Osteoblast (primary cell): ENCODE measurements at places on chromosomes 3 and 15. TPM values are rescaled to one million over a fixed set of nuclear protein-coding genes. Genes with fewer than 3 reads are reported as not detected.

Gene CLN6
- total RNA-seq, result 15.2 and 20.3 TPM in 2 replicates

Gene TMEM62
- 17.7 and 25.6 TPM in 2 replicates for total RNA-seq

Gene SMCO1
- total RNA-seq, result not detected in 2 replicates

Gene TNNC1
- 0.29 and 0.36 TPM in 2 replicates for total RNA-seq

Gene TRAT1
- not detected in 2 replicates for total RNA-seq

Gene FETUB
- not detected in 2 replicates for total RNA-seq

Gene APOD
- total RNA-seq, result 0.88 and 1.4 TPM in 2 replicates

Gene RETNLB
- total RNA-seq, result not detected in 2 replicates

Gene THOC7
- 34.8 and 42.3 TPM in 2 replicates for total RNA-seq

Gene PSMD6
- 76.7 and 77.5 TPM in 2 replicates for total RNA-seq

GRCh38 chr3:70358978-70359580 is 46.6 kb upstream of the MDFIC2 start:
- H3K4me1 ChIP-seq, result no peaks in the 10 kb centered on the region
- no peak overlapping the region for H3K27ac ChIP-seq
- no peak for DNase-seq
- no peaks in the 10 kb centered on the region for H3K36me3 ChIP-seq
- H3K27me3 ChIP-seq, result no peaks in the 10 kb centered on the region

- peak overlapping the region; percentile 32 for H3K27ac ChIP-seq
- H3K27me3 ChIP-seq, result peaks cover 3% of the 10 kb centered on the region
- peak overlapping the region; percentile 23 for H3K4me3 ChIP-seq
- no peak for DNase-seq
Observed at GRCh38 chr15:70327856-70328678, 230.3 kb upstream of the TLE3 start.

DNA sequence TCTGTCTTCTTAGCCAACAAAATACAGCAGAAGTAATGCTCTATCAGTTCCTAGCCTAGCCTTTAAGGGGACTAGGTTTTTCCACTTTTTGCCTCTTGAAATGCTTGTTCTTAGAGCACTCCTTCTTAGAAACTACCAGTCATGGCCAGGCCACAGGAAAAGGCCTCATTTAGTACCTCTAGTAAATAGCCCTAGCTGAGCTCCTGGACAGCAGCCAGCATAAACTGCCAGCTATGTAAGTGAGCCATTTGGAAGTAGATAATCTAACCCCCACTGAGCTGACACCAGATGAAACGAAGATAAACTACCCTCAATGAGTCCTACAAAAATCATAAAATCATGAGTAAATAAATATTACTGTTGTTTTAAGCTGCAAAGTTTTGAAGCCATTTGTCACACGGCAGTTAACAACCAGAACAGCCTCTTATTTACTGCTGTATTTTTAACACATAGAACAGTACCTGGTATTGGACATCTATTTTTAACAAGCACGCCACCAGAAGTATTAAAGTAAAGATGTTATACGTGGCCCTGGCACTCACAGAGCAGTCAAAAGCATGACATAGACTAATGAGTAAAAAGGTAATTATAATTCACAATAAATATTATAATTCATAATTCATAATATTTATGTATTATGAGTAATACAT is 12.0 kb downstream of the TBC1D5 start:
- H3K4me3 ChIP-seq, result no peak overlapping the region
- peaks cover 3% of the 10 kb centered on the region for H3K4me1 ChIP-seq
- H3K27me3 ChIP-seq, result no peaks in the 10 kb centered on the region
- no peak for DNase-seq

GRCh38 chr15:31276596-31277298 is 49.9 kb upstream of the KLF13 start:
- no peak overlapping the region for H3K4me3 ChIP-seq
- peak; percentile 59 for DNase-seq
- peaks cover 7% of the 10 kb centered on the region for H3K4me1 ChIP-seq
- no peak overlapping the region for H3K27ac ChIP-seq
- H3K27me3 ChIP-seq, result no peaks in the 10 kb centered on the region
- no peaks in the 10 kb centered on the region for H3K36me3 ChIP-seq

- peaks cover 37% of the 10 kb centered on the region for H3K4me1 ChIP-seq
- peaks cover 16% of the 10 kb centered on the region for H3K36me3 ChIP-seq
- H3K27me3 ChIP-seq, result no peaks in the 10 kb centered on the region
- peak overlapping the region; percentile 98 for H3K27ac ChIP-seq
- peak; percentile 89 for DNase-seq
Observed at GRCh38 chr3:55487381-55488241, 505 bp upstream of the WNT5A start.

GRCh38 chr3:184822654-184823053 is 10.7 kb downstream of the VPS8 start:
- no peak for DNase-seq
- no peak overlapping the region for H3K4me3 ChIP-seq
- no peaks in the 10 kb centered on the region for H3K4me1 ChIP-seq
- no peak overlapping the region for H3K27ac ChIP-seq
- H3K36me3 ChIP-seq, result peaks cover 2% of the 10 kb centered on the region

DNA sequence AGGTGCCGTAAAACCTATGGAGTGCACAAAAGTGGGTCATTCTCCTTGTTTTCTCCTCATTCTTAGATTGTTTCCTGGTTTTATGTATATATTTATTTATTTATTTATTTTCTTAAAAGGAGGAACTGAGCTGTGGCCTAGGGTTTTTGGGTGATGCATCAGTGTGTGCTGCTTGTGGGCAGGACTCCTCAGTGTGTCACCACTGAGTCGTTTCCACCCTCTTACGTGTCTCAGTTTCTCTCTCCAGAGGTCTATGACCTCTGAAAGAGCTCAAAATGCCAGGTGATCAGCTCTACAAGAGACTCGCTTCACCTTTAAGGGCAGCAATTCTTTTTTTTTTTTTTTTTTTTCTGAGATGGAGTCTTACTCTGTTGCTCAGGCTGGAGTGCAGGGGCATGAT is 72.9 kb downstream of the CD200 start:
- no peak overlapping the region for H3K4me3 ChIP-seq
- H3K27me3 ChIP-seq, result no peaks in the 10 kb centered on the region
- H3K36me3 ChIP-seq, result no peaks in the 10 kb centered on the region

DNA sequence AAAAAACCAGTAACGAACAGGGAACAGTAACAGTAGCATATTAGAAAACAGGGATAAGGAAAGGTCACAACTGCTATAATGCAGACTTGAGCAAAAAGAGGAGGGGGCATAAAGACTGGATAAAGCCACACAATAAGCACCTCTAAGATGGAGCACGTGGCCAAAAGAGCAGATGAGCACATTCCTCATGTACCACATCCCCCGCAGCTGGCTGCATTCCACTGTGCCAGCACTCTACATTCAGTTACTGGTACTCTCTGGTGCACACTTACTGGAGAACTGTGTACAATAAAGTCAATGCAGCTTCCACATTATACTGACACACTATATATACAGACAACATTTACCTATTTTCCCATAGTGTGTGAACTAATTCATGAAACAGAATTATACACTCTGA is 64.7 kb downstream of the UBE3A start:
- peaks cover 38% of the 10 kb centered on the region for H3K36me3 ChIP-seq
- no peak overlapping the region for H3K27ac ChIP-seq
- no peaks in the 10 kb centered on the region for H3K27me3 ChIP-seq
- DNase-seq, result no peak

- H3K4me1 ChIP-seq, result peaks cover 29% of the 10 kb centered on the region
- no peaks in the 10 kb centered on the region for H3K27me3 ChIP-seq
- H3K27ac ChIP-seq, result peak overlapping the region; percentile 98
- DNase-seq, result peak; percentile 73
- peaks cover 11% of the 10 kb centered on the region for H3K36me3 ChIP-seq
Observed at GRCh38 chr15:59688423-59688781, 718 bp downstream of the BNIP2 start.

DNA sequence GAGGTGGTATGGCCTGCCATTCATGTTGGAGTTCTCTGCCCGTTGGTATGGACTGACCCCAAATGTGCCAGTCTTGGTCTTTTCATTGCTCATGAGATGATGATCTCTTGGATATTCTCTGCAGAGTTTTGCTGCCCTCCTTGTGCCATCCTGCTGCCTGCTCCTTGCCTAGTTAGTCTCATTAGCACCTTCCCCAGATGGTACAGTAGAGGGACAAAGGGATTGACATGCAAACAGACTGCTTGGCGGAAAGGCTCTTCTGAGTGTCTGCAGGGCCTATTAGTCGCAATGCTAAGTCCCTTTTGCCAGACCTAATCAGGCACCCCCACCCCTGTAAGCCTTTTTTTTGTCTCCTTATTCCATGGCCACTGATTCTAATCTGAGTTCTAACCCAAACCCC is 90.6 kb downstream of the ARNT2 start:
- no peaks in the 10 kb centered on the region for H3K36me3 ChIP-seq
- DNase-seq, result no peak
- H3K27ac ChIP-seq, result peak overlapping the region; percentile 59
- peaks cover 36% of the 10 kb centered on the region for H3K4me1 ChIP-seq
- H3K27me3 ChIP-seq, result no peaks in the 10 kb centered on the region

DNA sequence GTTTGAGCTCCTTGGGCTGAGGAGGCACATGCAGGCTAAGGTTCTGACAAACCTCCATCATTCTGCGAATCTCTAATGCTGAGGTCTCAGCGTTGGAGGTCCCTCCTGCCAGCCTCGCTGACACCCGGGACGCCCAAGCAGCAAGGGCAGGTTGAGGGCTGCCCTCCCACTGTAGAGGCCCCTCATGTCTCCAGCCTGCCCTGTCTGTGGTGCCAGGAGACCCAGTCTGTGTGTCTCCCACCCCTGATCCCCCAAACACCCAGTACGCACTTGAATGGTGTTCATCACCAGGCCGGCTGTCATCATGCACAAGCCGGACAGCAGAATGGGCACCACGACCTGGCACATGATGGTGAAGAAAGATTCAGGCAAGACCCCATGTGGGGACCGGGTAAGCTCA is 27.8 kb downstream of the SLC41A3 start:
- no peak for DNase-seq
- no peaks in the 10 kb centered on the region for H3K27me3 ChIP-seq

DNA sequence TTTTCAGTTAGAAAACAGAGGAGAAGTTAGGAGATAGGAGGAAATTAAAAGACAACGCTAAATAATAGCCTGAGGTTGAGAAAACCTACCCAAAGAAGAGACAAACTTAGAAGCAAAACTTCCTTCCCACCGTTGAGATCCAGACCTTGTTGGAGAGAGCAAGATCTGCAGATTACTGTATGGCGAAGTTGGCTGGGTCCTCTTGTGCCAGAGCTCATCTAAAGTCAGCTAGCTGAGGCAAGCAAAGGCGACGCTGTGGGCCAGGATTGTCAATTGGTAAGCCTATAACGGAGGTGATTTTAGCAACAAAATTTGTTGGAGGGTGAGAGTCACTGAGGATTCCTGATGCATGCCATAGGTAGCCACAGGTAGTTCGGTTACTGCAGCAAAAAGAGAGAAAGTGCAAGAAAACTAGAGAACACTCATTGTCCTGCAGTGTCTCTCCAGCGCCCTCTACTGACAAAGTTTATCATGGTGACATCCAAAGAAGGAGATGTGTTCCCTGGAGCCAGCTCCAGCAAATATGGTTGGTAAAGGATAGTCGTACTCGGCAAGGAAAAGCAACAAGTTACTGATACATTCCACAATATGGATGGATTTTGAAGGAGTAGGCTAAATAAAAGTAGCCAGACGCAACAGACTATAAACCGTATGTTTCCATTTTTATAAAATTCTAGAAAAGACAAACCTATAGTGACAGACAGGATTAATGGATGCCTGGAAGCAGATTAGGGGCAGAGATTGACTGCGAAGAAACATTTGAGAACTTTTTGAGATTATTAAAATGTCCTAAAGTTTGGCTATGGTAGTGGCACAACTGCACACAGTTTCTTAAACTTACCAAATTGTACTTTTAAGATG is 9.8 kb upstream of the OR5K4 start:
- no peaks in the 10 kb centered on the region for H3K27me3 ChIP-seq
- no peaks in the 10 kb centered on the region for H3K4me1 ChIP-seq
- no peak overlapping the region for H3K27ac ChIP-seq
- H3K36me3 ChIP-seq, result no peaks in the 10 kb centered on the region
- H3K4me3 ChIP-seq, result no peak overlapping the region
